ENCODE measurements at places on chromosomes 13 and 19. TPM values are rescaled to one million over a fixed set of nuclear protein-coding genes. Genes with fewer than 3 reads are reported as not detected.

GRCh38 chr13:76883236-76883635 lies 3.0 kb downstream of the KCTD12 start:
- H3K27me3 ChIP-seq: no peaks in the 10 kb centered on the region
- H3K36me3 ChIP-seq: no peaks in the 10 kb centered on the region
- H3K4me3 ChIP-seq: peak overlapping the region; percentile 94
- peaks cover 25% of the 10 kb centered on the region for H3K4me1 ChIP-seq

The CD33 gene
- total RNA-seq: 0.33 TPM

The CATSPERD gene
- total RNA-seq: not detected

DNA sequence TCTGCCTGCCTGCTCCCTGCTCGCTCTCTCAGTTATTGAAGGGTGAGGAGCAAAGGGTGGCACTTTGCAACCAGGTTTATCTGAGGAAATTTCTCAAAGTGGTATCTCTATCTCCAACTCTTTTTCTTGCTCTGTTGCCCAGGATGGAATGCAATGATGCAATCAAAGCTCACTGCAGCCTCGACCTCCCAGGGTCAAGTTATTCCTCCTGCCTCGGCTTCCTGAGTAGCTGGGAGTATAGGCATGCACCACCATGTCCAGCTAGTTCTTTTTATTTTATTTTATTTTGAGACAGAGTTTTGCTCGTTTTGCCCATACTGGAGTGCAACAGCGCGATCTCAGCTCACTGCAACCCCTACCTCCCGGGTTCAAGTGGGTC lies 4.9 kb downstream of the ACTMAP start:
- no peaks in the 10 kb centered on the region for H3K27me3 ChIP-seq
- peaks cover 18% of the 10 kb centered on the region for H3K4me1 ChIP-seq
- no peak overlapping the region for H3K27ac ChIP-seq
- no peak overlapping the region for H3K4me3 ChIP-seq

- H3K4me1 ChIP-seq: peaks cover 13% of the 10 kb centered on the region
- no peak overlapping the region for H3K27ac ChIP-seq
- no peaks in the 10 kb centered on the region for H3K27me3 ChIP-seq
These were observed 15.2 kb upstream of the EFNB2 start for GRCh38 chr13:106550570-106551135.
